Muscle of back (tissue), 13 donors: ENCODE measurements at places on chromosomes 4 and X.

DNA sequence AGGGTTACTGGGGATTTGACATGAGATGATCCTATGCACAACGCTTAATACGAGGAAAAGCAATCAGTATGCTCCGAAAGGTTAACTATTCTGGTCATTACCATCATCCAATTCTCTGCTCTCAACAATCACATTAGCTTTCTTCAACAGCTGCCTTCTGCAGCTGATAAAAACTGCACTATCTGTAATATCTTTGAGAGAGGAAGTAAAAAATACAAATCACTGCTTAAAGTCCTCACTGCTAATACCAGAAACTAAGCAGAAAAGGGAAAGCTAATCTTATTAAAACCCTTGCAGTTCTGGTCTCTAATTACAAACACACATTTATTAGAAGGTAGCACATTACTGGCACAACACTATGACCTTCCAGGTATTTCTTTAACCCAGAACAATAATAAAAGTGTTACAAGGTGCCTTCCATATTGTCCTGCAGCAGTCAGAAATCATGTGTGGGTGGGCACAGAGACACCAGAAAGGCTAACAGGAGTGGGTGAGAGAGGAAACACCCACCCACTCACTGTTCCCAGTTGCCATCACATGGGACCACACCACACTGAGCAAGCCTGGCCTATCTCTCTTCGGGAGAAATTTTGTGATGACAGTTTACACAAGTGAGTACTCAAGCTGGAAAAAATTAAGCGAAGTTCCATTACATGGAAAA lies 71.0 kb downstream of the RELL1 start:
- no peak for DNase-seq

DNA sequence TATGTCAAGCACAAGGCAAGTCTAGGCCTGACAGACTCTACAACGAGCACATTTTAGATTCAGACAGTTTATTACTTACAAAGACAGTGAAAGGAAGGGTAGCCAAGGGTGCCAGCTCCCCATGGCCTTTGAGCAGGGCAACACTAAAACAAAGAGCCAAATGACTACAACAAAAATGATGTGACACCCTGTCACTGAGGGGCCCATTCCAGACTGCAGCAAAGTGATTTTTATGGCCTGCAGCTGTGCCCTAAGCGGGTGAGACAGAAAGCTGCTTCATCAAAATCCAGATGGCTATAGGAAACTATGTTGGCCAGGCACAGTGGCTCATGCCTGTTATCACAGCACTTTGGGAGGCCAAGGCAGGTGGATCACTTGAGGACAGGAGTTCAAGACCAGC lies 13.4 kb upstream of the RP2 start:
- no peak for DNase-seq

DNA sequence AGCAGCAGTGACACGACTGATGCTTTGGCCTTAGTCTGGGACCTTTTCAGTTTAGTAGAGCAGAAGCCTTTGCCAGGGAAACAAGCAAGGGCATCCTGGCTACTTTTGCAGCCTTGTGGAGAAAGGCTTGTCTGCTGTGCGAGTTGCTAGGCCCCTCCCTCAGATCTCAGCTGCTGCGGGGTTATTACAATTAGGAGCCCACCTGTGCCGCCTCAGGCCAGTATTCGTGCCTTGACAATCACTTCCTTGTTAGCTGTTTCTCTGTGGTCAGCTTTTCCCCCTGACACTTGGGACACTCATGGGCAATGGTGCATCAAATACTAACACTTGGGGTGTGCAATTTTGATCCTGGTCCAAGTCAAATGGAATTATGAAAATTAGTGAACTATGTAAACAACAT lies 67.9 kb downstream of the SH2D1A start:
- DNase-seq, result no peak

- DNase-seq, result no peak
Observed at GRCh38 chr4:150501983-150502382, 80.0 kb upstream of the MAB21L2 start.

DNA sequence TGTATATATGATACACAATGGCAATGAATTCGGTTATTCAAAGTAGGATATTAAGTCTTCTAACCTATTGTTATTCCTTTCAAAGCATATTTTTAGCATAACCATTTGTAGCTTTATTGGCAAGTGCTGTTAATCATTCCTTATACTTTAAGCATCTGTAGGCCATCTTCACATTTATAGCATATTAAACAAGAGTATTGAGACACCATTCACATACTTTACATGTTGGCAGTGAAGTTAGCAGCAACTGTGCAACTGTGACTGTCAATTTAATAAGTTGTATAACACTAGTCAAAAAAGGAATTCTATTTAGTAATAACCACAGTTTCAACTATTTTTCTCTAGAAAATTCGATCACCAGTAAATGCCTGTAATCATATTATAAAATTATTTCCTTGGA lies 107.3 kb upstream of the MYOZ2 start:
- DNase-seq, result no peak
